ENCODE measurements at places on chromosomes 1 and 21. TPM values are rescaled to one million over a fixed set of nuclear protein-coding genes. Genes with fewer than 3 reads are reported as not detected.

DNA sequence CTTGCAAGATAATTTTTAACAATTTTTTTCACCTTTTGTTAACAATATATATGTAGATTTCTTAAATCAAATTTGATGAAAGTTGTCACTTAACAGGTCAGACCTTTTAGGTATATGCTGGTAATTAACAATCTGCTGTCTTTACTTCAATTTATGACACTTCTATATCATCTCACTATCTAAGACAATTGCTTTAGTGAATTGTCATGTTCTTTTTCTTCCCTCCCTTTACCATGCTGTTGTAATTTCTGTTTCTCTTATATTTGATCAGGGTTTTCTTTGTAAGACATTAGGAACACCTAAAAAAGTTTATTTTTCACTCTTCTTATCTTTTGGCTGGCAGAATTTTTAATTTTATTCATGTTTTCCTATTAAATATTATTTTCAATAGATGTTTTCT, 2.0 kb downstream of the IFI16 start:
- no peak for DNase-seq

- no peak for DNase-seq
These were observed 3.1 kb upstream of the TACSTD2 start for GRCh38 chr1:58580186-58580585.

- no peak for DNase-seq
These were observed 965 bp downstream of the ABCA4 start for GRCh38 chr1:94119796-94120569.

DNA sequence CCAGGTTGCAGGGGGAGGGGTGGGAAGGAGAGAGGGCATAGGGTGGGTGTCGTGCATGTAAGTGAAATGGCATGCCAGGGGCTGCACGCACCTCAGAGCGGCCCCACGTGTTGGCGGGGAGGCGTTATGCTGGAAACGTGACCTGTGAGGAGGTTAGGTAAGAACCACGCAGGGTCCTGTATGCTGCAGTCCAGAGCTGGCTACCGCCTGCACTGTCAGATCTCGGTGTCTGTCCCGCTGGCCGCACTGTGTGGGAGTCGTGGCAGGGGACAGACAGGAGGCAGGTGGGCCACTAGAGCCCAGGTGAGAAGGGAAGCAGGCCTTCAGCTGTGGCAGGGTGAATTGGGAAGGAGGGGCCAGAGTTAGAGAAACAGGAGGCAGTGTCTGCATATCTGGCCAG, 79.7 kb downstream of the GALNT2 start:
- DNase-seq = no peak

DNA sequence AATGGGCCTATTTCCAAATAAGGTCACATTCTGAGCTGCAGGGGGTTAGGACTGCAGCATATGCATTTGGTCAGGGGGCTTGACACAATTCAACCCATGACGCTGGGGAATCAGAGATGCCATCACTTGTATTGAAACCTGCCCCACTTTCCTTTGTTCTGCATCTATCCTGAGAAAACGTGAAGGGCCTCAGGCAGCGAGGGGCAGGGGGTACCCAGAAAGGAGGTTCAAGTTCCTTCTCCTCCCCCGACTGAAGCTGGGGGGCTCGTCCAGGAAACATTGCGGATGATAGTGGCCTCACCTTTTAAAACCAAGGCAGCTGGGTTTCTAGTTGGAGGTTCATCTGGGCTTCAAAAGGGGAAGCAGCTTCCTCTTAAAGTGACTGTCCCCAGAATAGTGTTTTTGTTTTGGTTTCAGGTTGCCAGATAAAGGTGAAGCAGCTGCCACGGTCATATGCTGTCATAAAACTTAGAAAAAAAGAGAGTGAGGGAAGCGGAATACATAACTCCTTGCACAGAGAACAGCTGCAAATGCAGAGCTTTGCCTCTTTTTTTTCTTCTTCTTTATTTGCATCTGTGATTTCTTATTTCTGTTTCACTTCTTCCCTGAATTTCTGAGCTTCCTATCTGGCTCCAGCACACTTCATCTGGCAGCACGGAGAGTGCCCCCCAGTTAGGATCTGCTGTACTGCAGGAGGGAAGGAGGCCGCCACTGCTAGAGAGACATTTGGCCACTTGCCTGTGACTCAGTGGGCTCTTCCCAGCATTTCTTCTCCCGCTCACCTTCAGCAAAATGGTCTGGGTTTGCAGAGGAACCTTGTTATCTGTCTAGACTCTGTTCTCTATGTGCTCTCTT, 142.0 kb downstream of the AJAP1 start:
- DNase-seq = no peak

DNA sequence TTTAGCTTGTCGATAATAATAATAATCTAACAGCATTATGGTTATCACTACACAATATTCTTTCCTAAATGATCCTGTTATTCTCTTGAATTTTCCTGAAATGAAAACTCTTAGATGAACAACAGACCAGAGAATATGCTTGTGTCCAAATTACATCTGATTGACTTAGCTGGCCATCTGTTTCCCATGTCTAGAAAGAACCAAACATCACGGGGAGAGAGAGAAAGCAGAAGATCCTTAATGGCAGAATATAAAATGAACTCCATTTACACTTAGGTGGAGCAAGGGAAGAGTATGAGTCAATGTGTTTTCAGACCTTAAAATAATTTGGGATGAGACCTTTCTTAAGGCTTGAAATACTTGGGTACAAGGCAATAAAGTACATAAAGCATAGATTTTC, 162.2 kb downstream of the DSCAM start:
- no peak for DNase-seq

CELA3B gene
- polyA plus RNA-seq = not detected

MFSD2A gene
- polyA plus RNA-seq = 0.70 TPM

OR2T33 gene
- polyA plus RNA-seq = not detected

Data from muscle of back (tissue), 13 donors.